Colonic mucosa (tissue), 4 donors: ENCODE measurements at places on chromosomes 12 and 14. TPM values are rescaled to one million over a fixed set of nuclear protein-coding genes. Genes with fewer than 3 reads are reported as not detected.

DNA sequence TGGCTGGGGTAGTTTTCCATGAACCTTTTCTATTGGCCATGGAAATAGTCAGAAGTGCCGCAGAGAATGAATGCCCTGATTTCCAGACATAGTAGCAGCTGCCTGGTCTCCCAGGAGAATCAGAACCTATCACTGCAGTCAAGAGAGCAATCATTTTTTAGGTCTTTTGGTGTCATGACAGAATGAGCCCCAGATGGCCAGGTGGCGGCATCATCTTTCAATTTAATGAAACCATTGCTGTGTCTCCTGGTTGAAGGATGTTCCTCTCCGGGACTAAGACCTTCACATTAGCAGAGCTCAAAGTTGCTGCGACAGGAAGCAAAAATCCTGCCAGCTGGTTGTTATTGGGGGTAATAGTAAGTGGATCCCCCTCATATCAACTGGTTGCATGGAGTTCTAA lies 18.8 kb downstream of the TNFAIP2 start:
- no peak for DNase-seq

GRCh38 chr12:41409628-41410027 lies 221.5 kb downstream of the PDZRN4 start:
- DNase-seq, result no peak

GRCh38 chr12:4943067-4943937 lies 33.6 kb downstream of the KCNA1 start:
- DNase-seq, result no peak

Gene INSM2
- total RNA-seq, result not detected

DNA sequence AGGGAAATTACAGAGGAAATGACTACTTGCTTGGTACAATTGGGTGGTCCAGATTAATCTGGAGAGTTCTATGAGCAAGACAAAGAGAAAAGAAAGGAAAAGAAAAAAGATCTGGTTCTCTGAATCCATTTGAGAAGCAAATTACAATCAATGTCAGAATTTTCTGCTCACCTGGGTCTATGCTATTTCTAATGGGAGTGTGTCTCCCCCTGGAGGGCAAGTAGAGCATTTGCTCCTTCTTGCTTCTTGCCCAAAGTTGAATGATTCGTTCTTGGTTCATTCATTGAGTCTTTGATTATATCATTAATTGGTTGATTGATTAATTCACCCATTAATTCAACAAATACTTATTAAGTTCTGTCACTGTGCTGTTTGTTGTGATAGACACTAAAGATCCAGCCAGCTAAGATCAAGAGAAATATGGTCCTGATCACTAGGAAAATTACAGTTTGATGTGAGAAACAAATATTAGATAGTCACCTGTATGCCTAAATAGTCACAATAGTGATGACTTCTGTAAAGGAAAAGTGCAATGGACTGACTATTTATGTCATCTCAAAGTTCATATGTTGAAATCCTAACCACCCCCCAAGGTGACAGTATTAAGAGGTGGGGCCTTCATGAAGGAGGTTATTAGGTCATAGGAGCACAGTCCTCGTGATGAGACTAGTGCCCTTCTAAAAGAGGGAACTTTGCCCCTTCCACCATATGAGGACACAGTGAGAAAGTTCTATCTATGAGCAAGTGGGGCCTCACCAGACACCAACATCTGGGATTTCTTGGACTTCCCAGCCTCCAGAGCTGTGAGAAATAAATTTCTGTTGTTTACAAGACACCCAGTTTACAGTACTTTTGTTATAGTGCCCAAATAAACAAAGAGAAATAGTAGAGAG lies 8.0 kb upstream of the ASB8 start:
- DNase-seq, result peak; percentile 58

GRCh38 chr12:41142376-41142775 lies 45.7 kb upstream of the PDZRN4 start:
- no peak for DNase-seq

GRCh38 chr14:23121361-23121771 lies 2.3 kb upstream of the CEBPE start:
- peak; percentile 32 for DNase-seq

DNA sequence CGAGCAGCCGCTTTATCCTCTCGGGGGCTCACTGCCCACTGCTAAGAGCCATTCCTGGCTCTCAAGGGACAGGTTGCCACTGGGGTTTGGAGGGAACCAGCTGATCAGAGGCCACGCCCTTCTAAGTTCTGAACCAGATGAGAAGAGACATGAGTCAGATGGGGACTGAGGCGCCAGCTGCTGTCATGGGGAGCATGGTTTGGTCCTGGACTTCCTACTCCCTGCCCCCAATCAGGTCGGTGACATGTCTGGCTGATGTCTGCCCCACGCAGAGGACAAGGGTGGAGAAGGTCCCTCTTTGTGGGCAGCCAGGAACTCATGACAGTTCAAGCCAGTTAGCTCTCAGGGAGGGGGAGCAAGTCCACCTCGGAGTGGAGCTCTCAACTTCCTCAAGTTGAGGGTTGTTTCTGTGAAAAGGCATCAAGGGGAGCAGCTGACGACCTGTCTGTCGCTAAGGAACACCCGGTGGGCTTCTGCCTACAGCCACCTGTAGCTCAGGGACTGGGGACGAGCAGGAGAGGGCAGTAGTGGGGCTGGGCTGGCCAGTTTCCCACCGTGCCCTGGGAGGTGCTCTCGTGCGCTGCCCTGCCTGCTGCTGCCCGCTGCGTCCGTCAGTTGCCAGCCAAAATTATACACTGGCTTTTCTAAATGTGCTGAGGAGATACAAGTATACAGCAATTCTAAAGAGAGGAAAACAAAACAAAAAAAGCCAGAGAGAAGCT lies 20.5 kb downstream of the PSMC1 start:
- no peak for DNase-seq
